ENCODE measurements at places on chromosomes 16 and 17. TPM values are rescaled to one million over a fixed set of nuclear protein-coding genes. Genes with fewer than 3 reads are reported as not detected.

- H3K4me1 ChIP-seq = peaks cover 52% of the 10 kb centered on the region
- DNase-seq = peak; percentile 29
- H3K27ac ChIP-seq = peak overlapping the region; percentile 86
- peak overlapping the region; percentile 44 for H3K4me3 ChIP-seq
- peaks cover 3% of the 10 kb centered on the region for H3K36me3 ChIP-seq
- no peaks in the 10 kb centered on the region for H3K27me3 ChIP-seq
Observed at GRCh38 chr16:70430667-70431536, 8.0 kb downstream of the ST3GAL2 start.

DNA sequence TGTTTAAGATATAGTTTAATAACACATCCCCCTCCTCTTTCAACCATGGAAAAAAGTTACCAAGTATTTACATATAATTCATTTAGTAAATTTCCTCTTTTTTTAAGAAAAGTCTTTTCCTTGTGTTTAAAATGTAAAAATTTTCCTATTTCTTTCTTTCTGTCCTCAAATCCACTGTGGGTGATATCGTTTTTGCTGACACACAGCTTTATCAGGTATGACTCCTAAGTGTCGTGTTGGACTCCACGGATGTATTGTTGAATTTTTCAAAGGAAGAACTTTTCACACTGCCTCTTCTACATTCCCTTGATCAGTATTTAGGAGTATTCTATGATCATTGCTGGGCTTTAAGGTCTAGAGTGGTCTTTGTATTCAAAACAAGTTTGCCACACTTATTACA lies 33.1 kb downstream of the CYLD start:
- peaks cover 45% of the 10 kb centered on the region for H3K36me3 ChIP-seq
- H3K4me3 ChIP-seq = no peak overlapping the region
- no peaks in the 10 kb centered on the region for H3K27me3 ChIP-seq
- no peak for DNase-seq
- H3K27ac ChIP-seq = no peak overlapping the region
- peaks cover 4% of the 10 kb centered on the region for H3K4me1 ChIP-seq

The MT2A gene
- total RNA-seq = 349 TPM

DNA sequence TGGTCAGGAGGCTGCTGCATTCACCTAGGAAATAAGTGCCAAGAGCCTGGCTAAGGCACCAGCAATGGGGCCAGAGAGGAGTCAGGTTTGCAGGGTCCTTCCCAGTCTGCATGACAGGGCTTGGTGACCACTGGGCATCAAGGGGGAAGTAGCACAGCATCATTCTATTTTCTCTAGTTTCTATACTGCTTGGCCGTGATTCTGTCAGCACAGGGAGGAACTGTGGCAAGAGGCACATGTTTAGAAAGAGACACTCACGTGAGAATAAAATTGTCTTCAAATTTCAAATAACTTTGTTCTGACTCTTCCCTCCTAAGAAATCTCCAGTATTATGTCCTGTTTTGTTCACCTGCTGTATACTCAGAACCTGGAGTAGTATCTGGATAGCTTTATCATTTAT lies 37.8 kb downstream of the ERN1 start:
- H3K4me1 ChIP-seq = peaks cover 38% of the 10 kb centered on the region
- no peak overlapping the region for H3K27ac ChIP-seq
- no peak overlapping the region for H3K4me3 ChIP-seq
- H3K36me3 ChIP-seq = peaks cover 5% of the 10 kb centered on the region
- no peaks in the 10 kb centered on the region for H3K27me3 ChIP-seq
- no peak for DNase-seq

- H3K4me1 ChIP-seq = peaks cover 20% of the 10 kb centered on the region
Observed at GRCh38 chr17:79789943-79790804, 6.7 kb downstream of the CBX8 start.

GRCh38 chr17:185445-186138 lies 4.1 kb upstream of the DOC2B start:
- no peak for DNase-seq
- no peaks in the 10 kb centered on the region for H3K4me1 ChIP-seq
- no peak overlapping the region for H3K27ac ChIP-seq
